ENCODE measurements at places on chromosomes 13 and 19. TPM values are rescaled to one million over a fixed set of nuclear protein-coding genes. Genes with fewer than 3 reads are reported as not detected.

ZSCAN4 gene
- not detected for total RNA-seq

KLK10 gene
- total RNA-seq, result 0.14 TPM

ERFL gene
- total RNA-seq, result not detected

IL12RB1 gene
- not detected for total RNA-seq

FAM98C gene
- 4.6 TPM for total RNA-seq

ZNF507 gene
- 6.2 TPM for total RNA-seq

- no peak for DNase-seq
Measured at GRCh38 chr19:17860331-17860992, 752 bp downstream of the RPL18A start.

DNA sequence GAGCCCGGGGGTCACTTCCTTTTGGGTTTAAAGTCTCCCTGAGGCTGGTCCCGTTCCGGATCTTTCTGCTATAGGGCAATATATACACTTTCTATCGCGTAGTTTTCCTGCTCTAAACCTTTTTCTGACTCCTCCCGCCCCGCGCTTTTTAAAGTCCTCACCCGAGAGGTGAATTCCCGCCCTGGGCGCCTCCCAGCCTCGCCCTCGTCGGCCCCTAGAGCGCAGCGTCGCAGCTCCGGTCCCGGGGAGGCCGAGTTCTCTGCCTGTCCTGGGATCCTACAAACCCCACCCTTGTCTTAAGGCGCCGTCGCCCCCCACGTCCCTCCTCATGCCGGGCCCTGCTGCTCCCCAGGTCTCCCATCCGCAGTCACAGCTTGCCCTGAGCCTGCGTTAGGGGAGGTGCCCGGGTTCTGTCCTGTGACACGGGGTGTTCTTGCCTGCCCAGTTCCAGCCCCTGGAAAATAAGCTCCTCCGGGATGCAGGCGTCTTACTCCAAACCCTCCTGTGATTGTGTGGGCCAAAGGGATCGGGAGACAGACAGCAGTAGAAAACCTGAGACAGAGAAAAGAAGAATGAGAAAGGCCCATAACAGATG, 491 bp downstream of the ZNF525 start:
- DNase-seq, result peak; percentile 68

DNA sequence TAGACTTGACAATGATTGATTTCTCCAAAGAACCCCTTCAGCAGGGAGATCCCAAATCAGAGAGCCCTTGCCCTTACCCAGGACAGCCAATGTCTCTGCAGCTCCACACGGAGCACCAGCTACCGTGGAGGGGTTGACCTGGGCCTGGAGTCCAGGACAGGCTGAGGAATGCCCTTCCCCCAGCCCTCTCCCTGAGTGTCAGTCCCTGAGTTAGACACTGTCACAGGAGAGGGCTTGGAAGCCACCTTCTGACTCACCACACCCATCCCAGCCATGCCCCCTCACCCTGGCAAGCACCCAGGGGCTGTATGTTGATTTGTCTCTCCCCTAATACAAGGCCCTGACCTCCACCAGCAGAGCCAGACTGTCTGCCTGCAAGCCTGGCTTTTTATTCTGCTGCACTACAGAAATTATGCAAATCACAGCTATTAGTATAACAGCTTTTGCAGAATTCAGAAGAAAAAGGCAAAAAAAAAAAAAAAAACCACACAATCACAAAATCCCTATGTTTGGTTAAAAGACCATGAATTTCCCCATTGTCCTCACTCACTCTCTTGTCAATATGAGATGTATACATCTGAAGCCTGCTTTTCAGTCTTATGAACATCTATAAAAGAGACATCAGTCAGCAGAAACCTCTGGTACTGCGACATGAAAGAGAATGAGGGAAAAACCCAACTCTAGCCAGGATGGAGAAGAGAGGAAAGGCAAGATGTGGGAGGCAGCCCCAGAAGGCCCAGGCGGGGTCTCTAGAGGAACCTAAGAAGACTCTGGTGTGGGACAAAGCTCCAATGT, 240.7 kb downstream of the UQCRFS1 start:
- DNase-seq, result no peak

DNA sequence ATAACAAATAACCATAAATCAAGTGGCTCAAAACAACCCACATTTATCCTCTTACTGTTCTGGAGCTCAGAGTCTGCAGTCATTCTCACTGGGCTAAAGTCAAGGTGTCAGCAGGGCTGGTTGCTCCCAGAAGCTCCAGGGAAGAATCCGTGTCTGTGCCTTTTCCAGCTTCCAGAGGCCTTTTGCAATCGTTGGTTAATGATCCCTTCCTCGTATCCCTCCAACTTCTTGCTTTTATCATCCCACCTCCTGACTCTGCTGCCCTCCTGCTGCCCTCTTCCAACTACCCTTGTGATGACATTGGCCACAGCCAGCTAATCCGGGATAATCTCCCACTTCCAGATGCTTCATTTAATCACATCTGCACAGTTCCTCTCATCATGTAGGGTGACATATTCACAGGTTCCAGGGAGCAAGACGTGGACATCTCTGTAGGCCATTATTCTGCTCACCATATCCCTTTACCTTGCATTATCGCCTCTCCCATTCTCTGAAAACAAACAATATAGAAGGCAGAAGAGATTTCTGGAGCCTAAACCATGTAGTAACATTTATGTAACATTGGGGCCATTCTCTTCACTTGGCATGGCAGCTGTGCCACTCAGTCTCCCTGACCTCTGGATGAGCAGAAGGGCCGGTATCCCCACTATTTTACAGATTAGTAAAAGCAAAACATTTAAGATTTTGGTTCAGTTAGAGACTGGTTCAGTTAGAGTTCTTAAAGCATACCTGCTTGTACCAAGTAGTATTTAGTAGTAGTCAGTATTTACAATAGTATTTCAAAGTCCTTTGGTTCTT, 53.5 kb downstream of the RFC3 start:
- no peak for DNase-seq

GRCh38 chr19:17703824-17704463, 15.3 kb upstream of the MAP1S start:
- DNase-seq, result peak; percentile 88

DNA sequence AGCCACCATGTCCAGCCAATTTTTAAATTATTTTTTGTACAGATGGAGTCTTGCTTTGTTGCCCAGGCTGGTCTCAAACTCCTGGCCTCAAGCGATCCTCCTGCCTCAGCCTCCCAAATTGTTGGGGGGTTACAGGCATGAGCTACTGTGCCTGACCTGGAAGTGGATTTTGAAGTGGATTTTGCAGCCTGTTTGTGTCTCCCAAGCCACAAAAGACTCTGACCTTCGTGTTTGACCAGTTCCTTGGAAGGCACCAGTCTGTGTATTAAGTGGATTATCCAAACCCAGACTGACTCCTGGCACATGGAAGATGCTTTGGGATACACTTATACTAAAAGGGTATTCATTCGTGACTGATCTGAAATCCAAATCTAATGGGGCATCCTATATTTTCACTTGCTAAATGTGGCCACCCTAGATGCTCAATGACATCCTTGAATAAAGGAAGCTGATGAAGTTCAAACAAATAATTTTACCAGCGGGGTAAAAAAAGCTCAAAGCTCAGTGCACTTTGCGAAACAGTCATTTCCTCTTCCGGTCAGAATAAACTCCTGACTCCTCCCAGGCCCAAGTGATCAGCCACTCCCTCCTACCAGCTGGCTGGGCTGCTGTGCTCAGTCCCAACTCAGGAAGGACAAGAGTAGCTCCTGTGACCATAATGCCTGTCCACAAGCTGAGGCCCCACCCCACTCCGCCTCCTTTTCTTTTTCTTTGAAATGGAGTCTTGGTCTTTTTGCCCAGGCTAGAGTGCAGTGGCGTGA, 32.6 kb upstream of the GATAD2A start:
- no peak for DNase-seq

DNA sequence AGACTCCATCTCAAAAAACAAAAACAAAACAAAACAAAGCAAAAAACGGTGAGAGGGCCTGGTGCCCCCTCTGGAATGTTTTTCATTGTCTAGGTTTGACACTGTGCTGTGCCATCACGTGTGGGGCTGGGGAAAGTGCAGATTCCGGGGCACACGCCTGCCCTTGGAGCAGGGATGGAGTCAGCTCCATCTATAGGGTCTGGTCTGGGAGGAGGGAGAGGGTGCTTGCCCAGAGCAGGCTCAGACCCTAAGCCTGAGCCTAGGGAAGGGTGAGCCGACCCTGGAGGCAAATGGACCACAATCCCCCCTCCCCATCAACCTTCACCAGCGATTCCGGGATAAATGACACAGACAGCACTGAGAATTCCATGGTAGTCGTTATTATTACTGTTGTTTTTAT, 10.9 kb upstream of the ZBTB32 start:
- peak; percentile 50 for DNase-seq

- DNase-seq, result no peak
Measured at GRCh38 chr13:37797631-37798030, 71.9 kb downstream of the TRPC4 start.

- no peak for DNase-seq
Measured at GRCh38 chr13:108166078-108166477, 49.3 kb downstream of the LIG4 start.

DNA sequence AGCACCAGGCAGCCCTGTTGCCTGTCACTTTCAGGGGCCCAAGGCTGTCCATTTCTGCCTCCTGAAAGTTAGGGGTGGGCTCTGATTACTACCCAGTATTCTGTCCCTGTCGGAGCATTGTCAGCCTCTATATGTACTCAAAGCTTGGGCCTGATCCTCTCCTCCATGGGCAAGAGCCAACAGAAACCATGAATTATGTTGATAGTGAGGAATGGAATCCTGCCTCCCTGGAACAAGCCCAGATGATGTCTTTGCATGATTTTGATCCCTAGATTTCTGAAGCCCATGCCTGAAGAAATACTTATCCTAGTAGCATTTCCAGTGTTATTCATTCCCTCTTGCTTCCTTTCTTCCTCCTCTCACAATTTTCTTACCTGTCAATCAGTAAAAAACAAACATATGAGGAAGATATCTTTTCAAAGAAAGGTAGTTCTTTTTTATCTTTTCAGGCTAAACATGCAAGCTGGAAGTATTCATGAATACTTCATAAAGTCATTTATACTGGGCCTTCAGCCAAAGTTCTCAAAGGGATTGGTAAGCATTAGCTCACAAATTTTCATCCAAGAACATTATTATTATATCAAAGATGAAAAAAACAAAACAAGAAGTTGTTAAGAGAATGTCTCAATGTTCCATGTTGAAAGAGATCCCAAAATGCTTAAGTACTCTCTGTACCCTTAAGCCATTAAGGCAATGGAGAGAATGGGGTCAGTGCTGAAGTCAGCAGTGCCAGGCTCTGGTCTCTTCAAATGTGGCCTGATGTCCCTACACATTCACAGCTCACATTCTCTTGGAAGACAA, 171.7 kb downstream of the NHLRC3 start:
- no peak for DNase-seq

GRCh38 chr13:85772367-85772766, 26.9 kb downstream of the SLITRK6 start:
- DNase-seq, result no peak

DNA sequence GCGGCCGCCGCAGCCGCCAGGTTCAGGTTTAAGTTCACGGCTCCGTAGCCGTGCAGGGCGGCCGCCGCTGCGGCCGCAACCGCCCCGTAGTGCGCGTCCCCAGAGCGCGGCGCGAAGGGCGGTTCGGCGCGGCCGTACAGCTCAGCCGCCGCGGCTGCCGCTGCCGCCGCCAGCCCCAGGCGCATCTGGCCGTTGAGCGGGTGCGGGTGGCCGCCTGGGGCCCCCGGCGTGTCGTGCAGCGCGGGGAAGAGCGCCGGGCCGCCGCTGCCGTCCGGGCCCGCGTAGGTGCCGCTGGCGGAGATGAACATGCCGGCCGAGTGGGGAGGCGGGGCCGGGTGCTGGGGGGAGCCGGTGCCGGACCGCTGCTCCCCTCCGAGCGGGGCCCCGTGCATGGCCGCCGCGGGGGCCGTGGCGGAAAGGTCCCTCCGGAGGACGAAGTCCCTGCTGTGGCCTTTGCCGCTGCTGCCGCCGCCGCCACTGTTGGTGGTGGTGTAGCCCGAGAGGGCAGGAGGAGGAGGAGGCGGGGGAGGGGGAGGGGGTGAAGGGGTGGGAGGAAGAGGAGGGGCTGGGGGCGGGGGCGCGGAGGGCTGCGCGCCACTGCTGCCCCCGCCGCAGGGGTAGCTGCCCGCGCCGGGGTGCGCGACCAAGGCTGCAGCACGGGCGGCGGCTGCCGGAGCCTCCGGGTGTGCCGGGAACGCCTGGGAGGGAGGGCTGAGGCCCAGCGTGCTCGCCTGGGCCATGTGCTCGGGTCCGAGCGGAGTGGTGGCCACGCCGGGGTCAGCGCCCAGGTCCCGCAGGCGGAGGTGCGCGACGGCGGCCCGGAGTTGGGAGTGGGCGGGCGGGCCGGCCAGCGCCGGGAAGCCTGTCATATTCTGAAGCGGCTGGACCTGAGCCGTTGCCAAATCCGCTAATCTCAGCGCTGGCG, 654 bp downstream of the ZIC5 start:
- DNase-seq, result peak; percentile 94

DNA sequence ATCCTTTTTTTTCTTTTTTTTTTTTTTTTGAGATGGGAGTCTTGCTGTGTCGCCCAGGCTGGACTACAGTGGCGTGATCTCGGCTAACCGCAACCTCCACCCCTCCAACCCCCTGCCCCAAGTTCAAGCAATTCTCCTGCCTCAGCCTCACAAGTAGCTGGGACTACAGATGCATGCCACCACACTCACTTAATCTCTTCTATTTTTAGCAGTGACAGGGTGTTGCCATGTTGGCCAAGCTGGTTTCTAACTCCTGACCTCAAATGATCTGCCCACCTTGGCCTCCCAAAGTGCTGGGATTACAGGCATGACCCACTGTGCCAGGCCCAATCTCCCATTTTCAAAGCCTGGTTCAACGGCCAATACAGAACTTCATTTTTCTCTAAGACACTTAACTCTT, 9.1 kb downstream of the FOXO1 start:
- DNase-seq, result no peak

All from H7 (cell line).